ENCODE measurements at places on chromosomes 13 and 19.
A peak's percentile ranks its signal among the peaks of the same experiment; 100 is the strongest.

- no peak for DNase-seq
Measured at GRCh38 chr13:61410266-61410665, 5.4 kb downstream of the PCDH20 start.

DNA sequence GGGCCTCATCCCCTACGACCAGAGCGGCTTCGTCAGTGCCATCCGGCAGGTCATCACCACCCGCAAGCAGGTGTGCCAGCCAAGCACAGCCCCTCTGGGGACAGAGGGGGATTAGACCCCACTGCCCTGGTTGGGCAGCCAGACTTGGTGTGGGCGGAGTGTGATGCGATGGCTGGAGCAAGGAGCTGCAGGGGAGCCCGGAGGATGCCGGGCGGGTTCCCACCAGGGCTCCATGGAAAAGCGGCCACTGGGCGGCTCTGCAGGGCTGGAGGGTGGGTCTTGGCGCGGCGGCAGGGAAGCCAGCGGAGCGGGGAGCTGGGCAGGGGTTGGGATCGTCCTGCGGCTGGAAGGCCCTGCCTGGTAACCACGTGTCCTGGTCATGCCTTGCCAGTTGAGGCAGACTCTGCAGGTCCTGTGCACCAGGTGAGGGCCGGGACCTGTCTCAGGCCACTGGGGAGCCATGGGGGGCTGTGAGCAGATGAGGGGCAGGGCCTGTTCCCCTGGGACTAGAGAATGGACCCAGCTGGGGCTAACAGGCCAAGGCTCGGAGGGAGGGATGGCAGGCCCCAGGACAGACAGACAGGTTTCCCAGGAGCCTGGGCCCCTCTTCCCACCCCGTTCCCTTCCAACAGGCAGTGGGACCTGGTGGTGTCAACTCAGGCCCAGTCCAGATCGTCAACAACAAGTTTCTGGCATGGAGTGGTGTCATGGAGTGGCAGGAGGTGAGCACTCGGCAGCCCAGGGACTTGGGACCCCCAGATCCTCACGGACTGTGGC lies 6.3 kb downstream of the PTOV1 start:
- DNase-seq = no peak

- DNase-seq = peak; percentile 66
Measured at GRCh38 chr13:51397262-51397941, 55.4 kb downstream of the INTS6 start.

- DNase-seq = no peak
Measured at GRCh38 chr19:13957051-13957450, 4.7 kb downstream of the DCAF15 start.

GRCh38 chr19:711254-711653 lies 2.5 kb downstream of the PALM start:
- no peak for DNase-seq

DNA sequence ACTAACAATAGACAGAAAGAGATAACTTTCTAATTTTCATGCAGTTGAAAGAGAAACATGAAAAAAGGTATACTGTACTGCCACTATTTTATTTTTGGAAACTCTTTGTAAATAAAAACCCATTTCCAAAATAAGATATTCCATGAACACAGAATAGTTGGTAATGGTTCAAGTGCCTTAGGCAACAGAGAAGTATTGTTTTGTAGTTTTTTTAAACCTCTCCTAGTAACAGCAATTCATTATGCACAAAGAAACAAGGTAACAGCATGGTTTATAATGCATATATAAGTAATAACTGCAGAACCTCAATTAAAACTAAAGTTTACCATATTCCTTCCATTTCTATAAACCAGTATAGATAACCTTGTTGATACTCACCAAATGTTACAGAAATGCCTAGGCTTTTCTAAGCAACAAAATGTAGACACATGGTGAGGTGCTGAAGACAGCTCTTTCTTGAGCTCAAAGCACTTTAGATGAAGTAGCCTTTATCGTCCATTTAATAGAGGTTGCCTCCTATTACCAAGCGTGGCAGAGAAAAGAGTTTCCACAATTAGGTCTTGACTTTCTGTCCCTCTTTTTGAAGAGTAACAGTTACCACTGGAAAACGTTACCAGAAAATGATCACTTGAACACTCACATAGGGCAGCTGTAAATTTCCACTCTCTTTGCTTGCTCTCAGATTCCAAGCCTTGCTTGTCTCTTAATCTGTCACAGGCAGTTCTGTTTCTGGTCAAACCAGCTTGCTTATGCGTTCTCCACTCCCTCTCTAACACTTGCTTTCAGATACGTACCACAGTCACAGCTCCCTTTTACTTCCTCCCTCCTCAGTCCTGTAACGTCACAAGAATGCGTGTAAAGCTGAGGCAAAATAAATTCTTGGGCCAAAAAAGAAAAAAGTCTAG lies 42.9 kb downstream of the CAB39L start:
- DNase-seq = peak; percentile 91

DNA sequence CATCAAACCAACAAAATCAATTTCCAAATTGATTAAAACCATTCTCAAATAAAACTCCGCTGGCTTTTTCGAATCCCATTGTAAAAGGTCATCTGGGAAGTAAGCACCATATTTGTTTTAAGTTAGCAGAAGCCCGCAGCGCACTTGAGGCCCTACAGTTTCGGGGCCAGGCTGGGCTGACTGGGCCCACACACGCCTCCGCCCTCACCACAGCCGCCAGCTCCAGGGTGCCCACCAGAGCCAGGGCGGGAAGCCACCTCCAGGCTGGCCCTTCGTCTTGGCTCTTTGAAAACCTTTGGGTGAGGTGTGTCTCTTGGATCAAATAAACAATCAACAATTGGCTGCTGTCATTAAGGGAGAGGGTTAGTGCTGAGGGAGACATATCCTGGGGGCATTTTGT lies 133.3 kb downstream of the SOX1 start:
- no peak for DNase-seq

GRCh38 chr13:109126891-109127641 lies 497.7 kb downstream of the MYO16 start:
- no peak for DNase-seq

GRCh38 chr13:98792785-98793495 lies 40.5 kb upstream of the SLC15A1 start:
- no peak for DNase-seq

- DNase-seq = no peak
Measured at GRCh38 chr19:35959040-35959967, 23.1 kb downstream of the LRFN3 start.

- no peak for DNase-seq
Measured at GRCh38 chr13:30016398-30016797, 166.0 kb upstream of the UBL3 start.

- DNase-seq = peak; percentile 18
Measured at GRCh38 chr13:99256709-99257108, 1.5 kb downstream of the GPR18 start.

- DNase-seq = no peak
Measured at GRCh38 chr13:83297586-83298290, 584.5 kb downstream of the SLITRK1 start.
